MCF 10A (cell line): ENCODE measurements at places on chromosomes 1 and 21.

DNA sequence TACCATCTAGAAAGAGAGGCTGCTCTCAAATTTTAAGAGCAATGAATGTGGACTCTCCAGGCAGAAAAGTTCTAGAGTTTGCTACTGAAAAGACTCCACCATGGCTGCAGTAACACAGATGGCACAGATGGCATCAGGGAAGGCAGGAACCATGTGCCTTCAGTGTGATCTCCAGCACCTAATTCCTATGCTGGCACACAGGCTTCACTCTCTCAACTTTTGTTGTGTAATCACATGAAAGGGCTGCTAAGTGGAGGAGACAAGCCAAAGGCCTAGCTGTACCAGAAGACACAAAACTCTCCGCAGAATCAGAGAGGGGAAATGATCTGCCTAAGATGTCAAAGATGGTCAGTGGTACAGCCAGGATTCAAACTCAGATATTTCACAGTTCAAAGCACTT is 31.1 kb downstream of the ERI3 start:
- DNase-seq = no peak

GRCh38 chr21:24896735-24897124 is 710.6 kb downstream of the MRPL39 start:
- DNase-seq = no peak

DNA sequence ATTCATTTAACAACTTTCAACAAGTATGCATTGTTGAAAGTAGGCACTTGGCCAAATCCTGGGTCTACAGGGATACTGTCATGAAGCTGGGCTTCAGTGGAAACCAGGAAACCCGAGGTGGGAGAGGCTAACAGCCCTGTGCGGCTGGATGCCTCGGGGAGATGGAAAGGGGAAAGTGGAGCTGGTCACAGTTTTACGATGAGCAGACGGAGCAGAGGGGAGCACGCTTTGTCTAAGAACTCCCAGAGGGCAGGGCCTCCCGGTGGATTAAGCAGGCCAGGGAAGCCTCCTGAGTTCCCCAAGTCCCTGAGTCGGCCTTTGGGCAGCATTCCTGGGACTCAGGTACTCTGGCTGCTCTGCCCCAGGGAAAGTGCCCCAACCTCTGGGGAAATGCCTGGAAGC is 23.8 kb downstream of the STUM start:
- DNase-seq = no peak

DNA sequence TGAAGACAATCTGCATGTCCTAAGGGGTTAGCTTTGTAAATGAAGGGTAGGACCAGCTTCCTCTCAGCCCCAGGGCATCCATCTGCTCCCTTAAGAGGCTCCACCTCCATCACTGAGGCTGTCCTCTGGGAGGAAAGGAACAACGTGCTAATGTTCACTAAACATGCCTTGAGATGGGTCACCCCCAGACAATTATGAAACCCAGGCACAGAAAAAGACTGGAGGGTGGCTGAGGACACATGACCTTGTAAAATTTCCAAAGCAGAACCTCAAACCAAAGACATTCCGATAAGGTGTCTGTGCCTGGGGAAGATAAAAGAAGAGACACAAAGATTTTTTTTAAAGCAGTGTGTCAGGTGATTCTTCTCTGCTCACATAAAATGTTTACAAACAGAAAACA is 37.6 kb upstream of the ZNF124 start:
- DNase-seq = no peak

DNA sequence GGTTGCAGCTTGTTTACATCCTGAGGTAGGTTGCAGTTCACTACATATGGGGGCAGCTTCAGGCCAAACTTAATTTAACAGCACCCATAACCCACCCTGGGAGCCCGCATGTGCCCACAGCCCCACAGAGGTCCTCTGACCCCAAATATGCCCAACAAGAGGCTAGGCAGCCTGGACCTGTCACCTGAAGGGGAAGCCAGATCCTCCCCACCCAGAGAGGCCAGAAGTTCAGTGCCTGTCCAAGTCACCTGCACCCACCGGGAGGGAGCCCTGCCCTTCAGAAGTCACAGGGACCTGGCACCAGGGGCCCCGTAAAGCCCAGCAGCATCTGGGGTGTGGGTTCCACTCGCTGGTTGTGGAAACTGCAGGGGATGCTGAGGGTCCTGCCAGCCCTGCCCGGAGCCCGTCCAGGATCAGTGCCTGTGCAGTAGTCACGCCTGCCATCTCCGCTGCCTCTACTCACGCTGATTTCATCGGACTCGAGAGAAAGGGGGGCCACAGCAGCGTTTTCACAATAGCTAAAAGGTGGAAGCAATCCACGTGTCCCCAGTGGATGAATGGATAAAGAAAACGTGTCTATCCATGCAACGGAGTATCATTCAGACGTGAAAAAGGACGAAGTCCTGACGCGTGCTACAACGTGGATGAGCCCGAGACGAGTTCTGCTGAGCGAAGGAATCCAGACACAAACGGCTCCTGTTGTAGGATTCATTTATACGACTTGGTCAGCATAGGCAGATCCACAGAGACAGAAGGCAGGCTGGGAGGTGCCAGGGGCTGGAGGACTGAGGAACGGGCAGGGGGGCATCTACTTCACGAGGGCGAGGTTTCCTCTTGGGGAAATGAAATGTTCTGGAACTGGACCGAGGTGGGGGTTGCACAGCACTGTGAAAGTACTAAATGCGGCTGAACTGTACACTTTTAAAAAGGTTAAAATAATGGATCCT is 33.9 kb upstream of the COL6A2 start:
- DNase-seq = no peak

DNA sequence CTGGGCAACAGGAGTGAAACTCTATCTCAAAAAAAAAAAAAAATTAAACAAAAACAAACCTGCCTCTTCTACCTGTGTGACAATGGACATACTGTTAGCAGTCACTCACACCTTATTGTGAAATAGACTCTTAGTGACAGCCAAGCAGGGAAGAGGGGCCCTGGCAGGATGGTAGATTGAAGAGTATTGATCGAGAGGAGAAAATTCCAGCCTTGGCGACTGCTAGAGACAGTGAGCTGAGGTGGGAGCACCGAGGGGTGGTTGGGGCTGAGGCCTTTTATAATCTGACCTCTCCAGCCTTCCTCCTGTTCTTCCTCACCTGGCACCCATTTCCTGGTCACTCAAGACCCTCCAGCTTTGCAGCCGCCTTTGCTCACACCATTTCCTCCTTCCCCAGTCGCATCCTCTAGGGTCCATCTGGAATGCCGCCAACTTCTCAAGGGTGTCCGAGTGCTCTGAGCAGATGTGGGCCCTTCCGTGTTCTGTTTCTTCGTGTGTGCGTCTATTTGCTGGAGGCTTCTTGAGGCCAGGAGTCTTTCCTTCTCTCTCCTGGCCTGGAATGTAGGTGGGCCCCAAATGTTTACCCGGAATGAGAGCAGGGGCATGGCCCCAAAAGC is 196.9 kb upstream of the TMEM51 start:
- no peak for DNase-seq

GRCh38 chr21:18771845-18772380 is 368.3 kb upstream of the TMPRSS15 start:
- no peak for DNase-seq

- no peak for DNase-seq
These were observed 16.4 kb upstream of the KIAA0040 start for GRCh38 chr1:175208773-175209492.

DNA sequence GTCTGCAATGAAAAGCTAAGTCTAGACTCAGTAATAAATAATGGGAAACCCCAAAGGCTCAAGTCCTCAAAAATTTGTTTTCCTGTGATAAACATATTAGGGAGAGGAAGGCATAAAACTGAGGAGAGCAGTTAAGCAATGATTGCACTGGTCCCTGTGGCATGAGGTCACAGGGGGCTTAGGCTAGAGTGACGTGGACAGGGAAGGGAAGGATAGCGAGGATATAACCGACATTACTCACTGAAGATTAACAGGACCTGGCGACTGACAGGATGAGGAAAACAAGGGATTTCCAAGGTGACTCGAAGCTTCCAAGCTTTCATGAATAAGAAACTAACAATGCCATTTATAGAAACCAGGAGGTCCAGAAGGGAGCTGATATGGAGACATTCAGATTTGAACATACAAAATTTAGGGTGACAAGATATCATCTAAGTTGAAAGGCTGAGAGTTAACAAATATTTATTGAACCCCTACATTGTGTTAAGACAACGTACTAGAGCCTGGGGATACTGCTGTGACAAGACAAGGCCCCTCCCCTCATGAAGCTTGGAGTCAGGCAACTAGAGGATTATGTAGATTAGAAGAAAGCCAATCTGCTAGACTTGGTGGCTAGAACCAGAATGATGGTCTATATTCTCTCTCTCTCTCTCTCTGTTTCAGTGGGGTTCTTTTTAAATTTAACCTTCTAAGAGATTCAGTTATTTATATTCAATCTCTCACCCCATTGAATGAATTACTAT is 33.2 kb upstream of the PKN2 start:
- no peak for DNase-seq

GRCh38 chr21:33033961-33034413 is 8.3 kb downstream of the OLIG2 start:
- no peak for DNase-seq

GRCh38 chr1:82059959-82060358 is 259.2 kb downstream of the ADGRL2 start:
- DNase-seq = peak; percentile 1

- DNase-seq = peak; percentile 52
These were observed 105.3 kb downstream of the CACNA1E start for GRCh38 chr1:181588631-181589030.

DNA sequence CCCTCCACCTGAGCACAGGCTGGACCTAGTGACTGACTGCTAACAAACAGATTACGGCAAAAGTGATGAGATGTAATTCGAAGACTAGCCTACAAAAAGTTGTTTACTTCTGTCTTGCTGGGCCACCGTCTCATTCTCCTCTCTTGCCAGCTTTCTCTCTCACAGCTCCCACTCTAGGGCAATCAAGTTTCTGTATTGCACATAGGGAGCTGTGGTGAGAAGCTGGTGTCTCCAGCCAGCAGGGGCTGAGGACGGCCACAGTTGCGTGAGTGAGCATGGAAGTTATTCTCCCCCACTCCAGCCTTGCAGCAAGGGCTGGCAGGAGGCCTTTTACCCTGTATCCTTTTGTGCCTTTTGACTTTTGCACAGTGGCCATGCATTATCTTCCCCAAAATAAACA is 8.6 kb upstream of the COL6A2 start:
- no peak for DNase-seq

DNA sequence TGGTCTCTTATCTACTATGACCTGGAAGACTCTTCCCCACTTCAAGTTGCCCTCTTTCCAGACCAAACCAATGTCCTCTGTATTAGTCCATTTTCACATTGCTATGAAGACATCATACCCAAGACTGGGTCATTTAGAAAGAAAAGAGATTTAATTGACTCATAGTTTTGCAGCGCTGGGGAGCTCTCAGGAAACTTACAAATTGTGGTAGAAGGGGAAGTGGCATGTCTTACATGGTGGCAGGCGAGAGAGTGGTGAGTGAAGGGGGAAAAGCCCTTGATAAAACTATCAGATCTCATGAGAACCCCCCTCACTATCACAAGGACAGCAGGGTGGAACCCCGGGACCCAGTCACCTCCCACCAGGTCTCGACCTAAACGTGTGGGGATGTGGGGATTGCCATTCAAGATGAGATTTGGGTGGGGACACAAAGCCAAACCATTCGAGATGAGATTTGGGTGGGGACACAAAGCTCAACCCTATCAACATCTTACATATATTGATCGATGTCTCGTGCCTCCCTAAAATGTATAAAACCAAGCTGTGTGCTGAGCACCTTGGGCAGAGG is 14.2 kb upstream of the AGPAT3 start:
- DNase-seq = no peak

DNA sequence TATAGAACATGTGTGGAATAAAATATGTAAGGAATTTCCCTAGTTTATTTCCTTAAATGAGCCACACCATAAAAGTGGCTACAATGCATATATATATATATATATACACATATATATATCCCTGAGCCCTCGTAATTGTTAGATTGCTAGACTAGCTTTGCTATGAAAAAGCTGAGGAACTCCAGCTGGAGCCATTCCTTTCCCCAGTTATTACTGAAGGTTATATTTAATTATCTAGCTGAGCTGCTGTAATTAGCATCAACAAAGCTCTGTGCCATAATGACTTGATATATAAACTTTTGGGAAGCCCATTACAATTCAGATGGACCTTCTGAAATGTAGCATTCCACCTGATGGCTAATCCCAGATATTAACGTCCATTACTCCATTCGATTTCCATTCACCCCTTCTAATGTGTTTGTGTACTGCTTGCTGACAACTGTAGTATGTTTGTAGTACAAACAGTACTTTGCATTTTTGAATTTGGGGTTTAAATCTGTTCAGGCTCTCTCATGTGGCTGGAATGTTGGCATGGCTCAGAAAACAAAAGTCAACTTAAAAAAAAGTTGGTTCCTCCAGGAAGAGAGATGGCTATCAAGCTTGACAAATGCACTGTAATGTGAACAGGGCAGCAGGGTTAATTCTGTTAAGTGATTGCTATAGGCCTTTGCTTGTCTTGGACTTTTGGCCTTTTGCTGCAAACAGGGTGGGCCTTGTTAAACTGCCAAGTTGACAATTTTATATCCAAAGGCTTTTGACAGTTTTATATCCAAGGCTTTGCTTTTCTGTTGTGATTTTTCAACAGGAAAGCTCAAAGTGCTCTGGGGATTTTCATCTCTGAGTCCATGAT is 170.0 kb downstream of the LTN1 start:
- DNase-seq = no peak

- no peak for DNase-seq
These were observed 6.4 kb downstream of the ARHGEF19 start for GRCh38 chr1:16205891-16206546.

GRCh38 chr1:23748016-23748415 is 4.7 kb downstream of the ELOA start:
- DNase-seq = no peak

DNA sequence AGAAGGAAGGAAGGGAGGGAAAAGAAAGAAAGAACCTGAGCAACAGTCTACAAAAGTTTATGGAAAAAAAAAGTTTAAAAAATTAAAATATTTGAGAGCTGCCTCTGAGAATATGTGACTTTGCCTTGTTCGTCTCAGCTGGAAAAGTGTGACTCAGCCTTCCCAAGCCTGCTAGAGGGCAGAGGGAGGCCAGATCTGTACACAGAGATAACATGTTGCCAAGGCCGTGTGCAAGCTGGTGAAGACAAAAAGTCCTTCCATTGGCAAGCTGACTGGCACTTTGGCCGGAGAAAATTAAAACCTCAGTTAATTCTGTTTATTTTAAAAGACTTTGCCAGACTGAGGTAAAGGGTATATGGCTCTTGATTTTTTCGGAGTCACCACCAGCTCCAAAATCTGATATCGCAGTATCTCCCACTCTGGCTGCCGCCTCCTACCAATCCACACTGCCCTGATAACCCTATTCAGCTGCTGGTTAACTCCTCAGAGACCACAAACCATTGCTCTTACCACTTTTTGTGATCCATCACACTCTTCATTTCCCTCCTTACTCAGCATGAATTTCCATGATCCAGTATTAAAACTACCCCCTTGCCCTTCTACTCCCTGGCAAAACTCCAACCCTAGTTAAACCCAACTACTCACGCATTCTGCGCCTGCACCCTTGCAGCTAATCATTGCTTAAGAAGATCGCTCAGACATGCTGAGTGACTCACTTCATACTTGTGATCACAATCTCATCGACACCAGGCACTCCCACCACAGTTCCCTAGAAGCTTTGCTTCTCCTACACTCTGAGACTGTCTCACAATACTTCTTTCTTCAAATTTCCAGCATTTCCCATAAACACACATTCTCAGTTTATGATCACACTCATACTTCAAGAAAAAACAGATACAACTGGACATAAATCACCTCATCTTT is 5.7 kb upstream of the PPP1R15B start:
- peak; percentile 100 for DNase-seq
